ENCODE measurements at places on chromosomes 11 and 22.

GRCh38 chr11:85875505-85875904 lies 20.3 kb downstream of the CCDC83 start:
- no peak for DNase-seq

DNA sequence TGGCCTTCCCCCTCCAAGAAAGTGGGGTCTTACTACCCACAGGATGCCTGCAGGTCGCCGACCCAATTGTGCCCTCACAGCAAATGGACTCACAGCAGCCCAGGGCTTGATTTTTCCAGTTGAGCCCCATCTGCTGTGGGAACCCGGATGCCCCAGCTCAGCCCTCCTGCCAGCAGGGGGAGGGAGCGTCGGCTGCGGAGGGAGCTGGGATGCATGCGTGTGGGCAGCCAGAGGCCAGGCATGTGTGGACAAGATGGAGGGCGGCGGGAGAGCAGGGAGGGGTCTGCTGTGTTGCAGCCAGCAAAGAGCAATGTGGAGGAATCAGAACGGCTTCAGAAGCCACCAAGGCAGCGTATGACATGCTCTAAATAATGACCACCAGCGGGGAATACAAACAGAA lies 41.0 kb upstream of the EIF3D start:
- DNase-seq = no peak

DNA sequence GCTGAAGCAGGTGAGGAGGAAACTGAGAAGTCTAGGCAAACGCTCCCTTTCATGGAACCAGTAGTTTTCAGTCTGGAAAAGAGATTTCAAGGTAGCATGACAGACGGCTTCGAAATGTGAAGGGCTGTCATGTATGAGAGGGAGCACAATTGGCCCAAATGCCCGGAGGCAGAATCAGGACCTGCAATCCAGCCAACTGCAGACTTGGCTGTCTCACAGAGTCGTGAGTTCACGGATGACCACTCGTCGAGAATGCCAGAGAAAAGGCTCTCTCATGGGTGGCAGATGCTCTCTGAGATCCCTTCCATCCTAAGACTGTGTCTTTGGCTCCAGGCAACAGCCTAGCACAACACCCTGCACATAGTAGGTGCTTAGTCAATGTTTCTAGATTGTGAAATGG lies 134.8 kb downstream of the DSCAML1 start:
- DNase-seq = no peak

GRCh38 chr22:20084547-20085413 lies 4.7 kb downstream of the DGCR8 start:
- peak; percentile 2 for DNase-seq

DNA sequence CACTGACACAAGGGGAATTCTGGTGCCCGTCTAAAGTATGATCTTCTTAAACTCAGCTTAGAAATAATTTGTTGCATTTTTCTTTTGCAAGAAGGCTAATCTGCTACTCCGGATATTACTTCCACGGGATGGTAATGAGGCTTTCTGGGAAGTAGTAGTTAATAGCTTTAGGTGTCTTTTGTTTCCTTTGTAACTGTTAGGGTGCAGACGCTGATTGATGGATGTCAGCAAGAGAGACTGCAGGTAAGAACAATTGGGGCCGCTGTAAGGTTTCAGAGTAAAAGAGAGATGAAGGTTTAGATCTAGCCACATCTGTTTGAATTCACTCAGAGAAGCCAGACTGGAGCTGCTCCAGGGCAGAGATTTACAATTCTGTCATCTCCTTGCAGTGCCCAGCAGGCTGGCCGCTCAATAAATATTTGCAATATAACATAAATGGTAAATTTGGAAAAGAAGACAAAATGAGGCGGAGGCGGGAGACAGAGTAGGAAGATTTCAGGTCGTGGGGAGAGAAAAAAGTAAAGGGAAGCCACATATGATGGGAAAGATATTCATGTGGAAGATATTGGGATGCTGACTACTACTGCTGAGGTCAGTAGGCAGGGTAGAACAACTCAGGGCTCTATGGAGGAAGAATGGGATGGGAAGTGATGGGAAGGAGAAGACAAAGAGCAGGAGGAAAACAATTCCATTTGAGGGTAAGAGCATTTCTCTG lies 320.5 kb downstream of the AASDHPPT start:
- DNase-seq = no peak

GRCh38 chr22:48299124-48299523 lies 1528.5 kb downstream of the BRD1 start:
- no peak for DNase-seq

- no peak for DNase-seq
These were observed 11.1 kb downstream of the GTPBP1 start for GRCh38 chr22:38716826-38717225.

DNA sequence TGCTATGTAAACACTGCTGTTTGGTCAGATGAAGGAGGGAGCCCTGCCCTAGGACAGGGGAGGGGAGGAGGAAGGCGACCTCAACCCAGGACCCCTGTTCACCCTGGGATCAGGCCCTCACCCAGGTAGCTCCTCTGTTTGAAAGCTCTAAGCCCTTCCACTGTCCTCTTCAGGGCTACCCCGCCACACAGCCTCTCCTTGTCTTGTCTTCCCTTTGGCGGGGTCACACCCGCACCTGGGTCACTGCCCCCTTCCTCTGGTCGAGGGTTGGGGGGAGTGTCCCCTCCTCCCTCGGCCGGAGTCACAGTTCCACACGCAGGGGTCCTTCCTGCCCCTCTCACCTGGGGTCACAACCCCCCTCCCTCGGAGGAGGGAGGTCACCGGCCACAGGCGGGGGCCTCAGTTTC lies 463 bp upstream of the PTPMT1 start:
- DNase-seq = no peak

GRCh38 chr11:66617155-66617834 lies 865 bp downstream of the RBM14 start:
- DNase-seq = no peak

DNA sequence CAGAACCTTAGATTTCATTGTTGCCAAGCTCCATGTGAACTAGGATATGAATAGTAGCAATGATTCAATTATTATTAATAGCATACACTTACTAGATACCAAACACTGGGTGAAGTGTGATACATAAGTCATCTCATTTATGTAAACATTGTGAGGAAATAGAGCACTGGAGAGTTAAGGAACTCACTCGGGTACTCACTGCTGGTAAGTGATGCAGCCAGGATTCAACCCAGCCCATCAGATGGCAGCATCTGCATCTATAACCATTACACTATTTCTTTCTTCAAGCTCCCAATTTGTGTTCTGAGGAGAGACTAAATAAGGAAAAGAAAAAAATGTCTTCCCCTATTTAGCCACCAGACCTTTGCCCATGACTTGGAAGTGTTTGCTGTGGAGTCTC lies 10.2 kb upstream of the ALG8 start:
- DNase-seq = no peak

- DNase-seq = no peak
These were observed 48.4 kb upstream of the MUC15 start for GRCh38 chr11:26620282-26621045.

DNA sequence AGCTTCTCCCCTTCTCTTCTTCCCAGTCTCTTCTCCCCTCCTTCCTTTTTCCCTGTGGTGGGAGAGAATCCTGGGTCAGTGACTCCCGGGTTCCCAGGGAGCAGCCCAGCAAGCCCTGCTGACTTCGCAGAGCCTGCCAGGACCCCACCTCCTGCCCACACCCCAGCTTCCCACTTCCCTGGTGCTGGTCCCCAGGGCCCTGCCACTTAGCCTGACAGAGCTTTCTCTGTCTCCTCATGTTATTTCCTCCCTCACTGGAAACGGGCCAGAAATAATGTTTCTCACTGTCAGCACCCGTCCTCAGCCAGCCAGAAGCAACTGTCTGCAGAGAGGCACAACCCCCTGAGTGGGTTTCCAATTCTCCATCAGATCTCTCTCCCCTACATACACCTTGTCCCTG lies 27.1 kb downstream of the C11orf96 start:
- peak; percentile 68 for DNase-seq
